CD4-positive, alpha-beta T cell treated with Interleukin-12 subunit alpha and Interleukin-12 subunit beta, for 1 hour (primary cell): ENCODE measurements at places on chromosomes 2 and 18.
A peak's percentile ranks its signal among the peaks of the same experiment; 100 is the strongest.

DNA sequence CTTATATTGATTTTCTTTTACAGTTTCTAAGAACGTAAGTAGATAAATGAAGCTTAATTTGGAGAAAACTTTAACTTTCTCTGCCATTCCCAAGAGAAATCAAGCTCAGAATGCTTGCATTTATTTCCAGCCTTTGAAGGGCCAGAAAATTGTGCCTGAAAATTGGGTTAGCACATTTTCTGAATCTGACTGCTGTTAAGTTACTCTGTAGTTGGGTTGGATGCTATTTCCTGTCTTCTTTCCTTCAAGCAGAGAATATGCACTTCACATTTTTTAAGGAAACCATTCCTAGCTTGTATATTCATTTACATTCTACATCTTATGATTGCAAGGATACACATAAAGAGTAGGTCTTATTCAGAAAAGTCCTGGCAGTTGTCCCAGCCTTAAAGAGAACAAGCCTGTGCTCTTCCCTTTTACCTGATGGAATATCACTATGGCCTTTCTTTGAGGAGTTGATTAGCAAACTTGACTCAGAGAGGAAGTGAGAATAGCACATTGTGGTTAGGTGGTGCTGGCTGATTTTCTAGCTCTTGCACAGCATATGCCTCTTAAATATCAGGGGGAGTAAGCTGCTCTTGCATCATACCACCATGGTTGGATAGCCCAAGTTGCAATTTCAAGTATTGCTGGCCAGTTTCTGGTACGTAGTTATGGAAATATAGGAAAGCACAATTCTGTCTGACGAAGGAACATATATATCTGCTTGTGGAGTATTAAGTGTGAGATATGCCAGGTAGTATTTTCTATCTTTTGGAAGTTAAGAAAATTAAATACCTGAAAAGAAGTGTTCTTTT is 133.7 kb downstream of the COMMD1 start:
- DNase-seq, result peak; percentile 16

DNA sequence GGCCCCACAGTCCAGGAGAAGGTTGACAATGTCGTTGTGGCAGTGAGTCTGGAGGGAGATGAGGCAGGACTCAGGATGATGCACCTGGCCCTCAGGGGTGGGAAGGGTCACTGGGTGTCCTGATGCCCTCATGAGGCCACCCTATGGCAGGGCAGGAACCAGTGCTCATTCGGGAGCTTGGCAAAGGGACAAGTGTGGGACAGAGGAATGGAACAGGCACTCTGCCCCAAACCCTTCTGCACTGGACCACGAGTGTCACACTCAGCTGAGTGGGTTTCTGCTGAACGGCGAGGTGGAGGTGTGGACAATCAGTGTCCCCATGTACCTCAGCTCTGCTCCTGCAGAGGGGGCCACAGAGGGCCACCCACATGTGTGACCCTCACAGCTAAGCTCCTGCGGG is 32.0 kb downstream of the ANKMY1 start:
- DNase-seq, result no peak

DNA sequence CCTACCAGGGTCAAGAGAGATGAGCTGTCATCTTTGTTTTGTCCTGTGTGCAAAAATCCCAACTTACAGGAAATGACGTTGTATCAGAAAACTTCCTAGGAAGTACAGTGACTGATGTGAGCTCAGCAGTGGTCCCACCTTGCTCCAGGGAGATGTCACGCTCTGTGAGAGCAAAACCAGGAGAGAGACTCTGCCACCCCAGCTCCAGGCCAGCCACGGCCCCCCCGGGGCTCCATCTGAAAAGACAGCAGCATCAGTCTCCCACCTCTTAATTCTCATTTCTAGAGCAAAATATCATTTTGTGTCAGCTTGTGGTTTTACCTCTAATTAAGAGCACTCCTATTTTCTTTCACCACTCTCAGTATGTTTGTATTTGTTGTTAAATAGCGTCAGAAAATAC is 57.5 kb downstream of the MYL12B start:
- DNase-seq, result no peak

- DNase-seq, result no peak
Measured at GRCh38 chr2:170229744-170230143, 51.8 kb downstream of the MYO3B start.

GRCh38 chr18:24248359-24248758 is 109.5 kb downstream of the CABYR start:
- no peak for DNase-seq

DNA sequence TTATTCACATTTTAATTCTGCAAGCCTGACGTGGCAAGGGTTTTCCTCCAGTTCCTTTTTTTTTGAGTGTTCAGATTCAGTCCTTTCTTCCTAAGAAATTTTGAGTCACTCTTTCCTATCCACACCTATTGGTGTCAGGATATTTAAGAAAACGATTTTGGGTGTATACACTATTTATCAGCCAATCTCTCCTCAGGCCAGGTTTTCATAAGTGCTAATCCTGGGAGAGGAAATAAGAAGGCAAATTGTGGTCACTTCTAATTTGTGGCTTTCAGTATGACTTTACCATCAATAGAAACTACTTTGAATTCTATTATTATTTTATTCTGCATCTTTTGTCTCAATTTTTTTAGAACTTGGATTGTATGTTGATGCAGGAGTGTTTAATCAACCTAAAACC is 174.4 kb downstream of the DSEL start:
- DNase-seq, result no peak

DNA sequence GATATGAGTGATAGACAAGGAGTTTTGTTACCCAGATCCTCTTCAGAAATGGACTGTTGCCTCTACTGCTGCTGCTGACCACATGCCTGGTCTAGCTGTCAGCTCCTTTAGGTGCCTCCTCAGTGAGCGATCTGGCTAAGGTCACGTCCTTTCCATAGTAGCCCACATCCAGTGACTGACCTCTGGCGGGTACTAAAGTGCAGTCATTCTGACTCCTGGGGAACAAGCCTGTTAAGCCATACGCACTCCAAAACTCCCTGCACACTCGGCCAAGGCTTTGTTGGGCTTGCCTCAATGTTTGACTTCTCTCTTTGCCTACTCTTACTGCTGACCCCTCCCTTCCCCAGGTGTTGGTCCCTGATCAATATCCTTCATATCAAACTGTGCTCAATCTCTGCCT is 685.2 kb downstream of the IRS1 start:
- no peak for DNase-seq

DNA sequence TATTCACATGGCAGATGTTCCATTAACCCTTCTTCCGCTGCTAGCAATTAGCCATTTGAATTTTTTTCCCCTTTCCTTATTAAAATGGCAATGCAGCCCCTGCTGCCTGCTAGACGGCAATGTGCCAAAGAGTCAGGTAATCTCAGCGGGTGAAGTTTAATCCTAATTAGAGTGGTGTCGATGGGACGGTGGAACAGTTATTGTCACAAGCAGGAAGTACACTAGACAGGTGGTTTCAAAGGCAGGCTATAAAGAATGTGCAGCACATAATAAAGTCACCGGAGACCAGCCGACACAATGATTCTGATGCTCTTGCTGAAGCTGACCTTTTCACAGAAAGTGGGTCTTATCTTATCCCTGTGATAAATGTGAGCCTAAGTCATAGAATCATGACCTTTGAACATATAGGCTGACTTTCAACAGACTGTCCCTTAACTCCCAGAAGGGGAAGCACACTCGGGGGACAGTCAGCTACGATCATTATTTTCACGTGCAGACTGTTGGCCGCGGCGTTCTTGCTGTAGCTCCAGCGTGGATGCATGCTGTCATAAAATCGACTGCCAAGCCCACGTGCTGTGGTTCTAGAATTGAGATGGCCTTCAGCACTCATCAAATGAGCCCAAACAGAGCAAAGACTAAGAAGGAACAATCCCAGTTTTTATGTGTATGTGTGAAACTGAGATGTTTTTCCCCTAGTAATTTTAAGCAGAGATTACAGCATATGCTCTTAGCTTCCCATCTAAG is 926.2 kb upstream of the SOX11 start:
- no peak for DNase-seq

DNA sequence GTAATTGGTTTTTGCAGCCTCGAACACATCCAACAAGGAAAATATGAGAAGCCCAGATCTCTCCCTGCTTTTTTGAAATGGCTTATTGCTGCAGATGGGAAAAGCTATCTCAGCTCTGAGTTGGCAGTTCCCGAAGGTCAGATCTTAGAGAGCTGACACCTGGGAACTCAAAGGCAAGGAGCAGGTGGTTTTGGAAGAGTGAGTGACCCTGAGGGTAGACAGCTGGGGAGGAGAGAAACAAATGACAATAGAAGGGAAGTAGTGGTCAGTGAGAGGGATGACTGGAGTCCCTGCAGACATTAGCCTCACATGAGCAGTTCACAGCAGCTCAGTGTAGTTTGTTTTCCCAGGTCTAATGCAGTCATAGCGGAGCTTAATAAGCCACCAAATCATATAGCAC is 317.9 kb downstream of the STK39 start:
- no peak for DNase-seq

DNA sequence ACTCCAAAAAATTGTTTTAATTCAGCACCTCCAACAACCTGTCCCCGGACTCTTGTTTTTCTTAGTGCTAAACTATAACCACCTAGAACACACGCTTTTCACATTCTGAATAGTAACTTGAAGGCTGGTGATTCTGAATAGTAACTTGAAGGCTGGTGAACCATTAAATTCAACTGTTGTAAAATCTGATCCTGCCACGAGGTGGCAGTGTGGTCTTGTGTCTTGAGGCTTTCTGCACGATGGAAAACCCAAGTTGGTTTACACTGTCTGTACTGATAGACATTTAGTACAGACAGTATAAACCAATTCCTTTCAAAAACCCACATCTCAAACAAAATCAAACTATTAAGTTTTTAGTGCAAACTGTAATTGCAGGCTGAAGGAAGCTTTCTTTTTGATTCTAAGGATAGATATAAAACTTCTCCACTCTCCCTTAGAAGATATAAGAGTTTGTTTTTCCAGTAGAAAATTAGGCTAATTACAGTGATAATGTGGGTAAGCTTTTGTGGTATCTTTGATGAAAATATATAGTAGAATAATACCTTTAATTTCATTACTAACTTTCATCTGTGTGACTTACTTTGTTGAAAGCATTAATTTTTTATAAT is 57.6 kb downstream of the VAPA start:
- DNase-seq, result peak; percentile 72

DNA sequence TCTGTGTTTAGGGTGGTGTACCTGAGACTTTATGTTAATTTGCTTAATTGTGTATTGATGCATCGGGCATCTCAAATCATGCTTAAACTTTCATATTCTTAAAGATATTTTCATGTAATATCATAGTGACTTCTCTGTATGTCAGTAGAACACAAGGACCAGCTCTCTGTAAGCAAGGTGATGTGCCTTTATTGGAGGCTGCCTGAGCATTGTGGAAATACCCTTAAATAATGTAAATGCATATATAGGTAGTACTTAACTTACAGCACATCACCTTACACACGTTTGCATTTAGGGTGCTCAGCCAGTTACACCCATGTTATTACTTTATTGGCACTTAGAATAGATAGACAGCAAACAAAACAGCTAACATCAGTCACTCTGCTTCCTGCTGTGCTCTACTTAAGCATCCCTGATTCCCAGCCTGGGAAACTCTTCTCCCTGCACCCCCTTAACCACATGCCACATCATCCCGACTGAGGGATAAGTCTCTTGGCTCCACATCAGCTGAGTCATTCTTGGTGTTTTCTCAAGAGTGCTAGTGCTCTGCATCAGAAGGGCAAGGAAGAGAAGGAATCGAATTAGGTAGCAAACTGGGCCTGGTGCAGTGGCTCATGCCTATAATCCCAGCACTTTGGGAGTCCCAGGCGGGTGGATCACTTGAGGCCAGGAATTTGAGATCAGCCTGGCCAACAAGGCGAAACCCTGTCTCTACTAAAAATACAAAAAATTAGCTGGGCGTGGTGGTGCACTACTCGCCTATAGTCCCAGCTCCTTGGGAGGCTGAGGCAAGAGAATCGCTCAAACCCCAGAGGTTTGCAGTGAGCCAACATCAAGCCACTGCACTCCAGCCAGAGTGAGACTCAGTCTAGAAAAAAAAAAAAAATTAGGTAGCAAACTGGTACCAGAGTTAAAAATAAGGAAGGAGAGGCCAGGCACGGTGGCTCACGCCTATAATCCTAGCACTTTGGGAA is 108.7 kb downstream of the MAP3K20 start:
- no peak for DNase-seq

GRCh38 chr2:11079136-11079824 is 76.0 kb upstream of the SLC66A3 start:
- DNase-seq, result no peak

DNA sequence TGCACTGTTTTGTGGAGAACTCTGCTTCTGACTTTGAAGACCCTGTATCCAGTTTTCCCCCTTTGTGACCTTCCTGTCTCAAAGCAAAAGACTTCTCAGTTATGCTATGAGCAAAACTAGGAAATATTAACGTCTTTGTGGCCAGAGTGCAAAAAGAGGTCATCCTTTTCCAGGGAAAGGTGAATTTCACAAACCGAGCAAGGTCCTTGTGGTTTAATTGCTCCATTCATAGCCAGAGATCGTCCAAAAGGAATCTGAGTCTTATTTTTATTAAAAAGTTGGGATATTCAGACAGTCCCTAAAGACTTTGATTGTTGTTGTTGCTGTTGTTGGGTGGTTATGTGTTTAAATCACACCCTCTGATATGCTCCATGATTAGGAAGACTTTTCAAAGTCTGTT is 77.4 kb downstream of the NAB1 start:
- no peak for DNase-seq

DNA sequence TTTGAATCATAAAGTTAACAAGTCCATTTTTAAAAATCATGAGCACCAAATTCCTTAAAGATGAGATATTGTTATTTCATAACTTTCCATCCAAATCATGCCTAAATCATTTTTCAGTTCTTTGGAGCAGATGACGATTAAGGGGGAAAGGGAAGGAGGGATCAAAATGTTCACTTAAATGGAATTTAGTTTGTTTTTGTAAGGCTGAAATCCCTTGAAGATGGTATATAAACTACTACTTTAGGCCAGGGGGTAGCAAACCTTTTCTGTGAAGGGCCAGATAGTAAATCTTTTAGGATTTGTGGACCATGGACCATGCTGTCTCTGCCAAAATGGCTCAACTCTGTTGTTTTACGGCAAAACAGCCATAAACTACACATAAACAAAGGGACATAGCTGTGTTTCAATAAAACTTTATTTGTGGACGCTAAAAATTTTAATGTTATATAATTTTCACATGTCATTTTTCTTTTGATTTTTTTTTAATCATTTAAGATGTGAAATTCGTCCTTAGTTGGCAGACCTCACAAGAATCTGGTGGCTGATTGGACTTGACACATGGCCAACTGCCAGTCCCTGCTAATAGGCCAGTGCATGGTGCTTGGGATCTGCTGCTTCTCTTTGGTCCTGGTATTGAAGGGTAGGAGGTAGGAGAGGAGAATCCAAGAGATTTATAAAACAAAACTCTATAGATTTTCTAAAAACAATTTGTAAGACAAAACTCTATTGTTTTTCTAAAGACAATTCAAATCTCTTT is 52.0 kb upstream of the RTN4 start:
- DNase-seq, result no peak

- DNase-seq, result no peak
Measured at GRCh38 chr2:37390777-37391176, 46.3 kb downstream of the QPCT start.

- DNase-seq, result no peak
Measured at GRCh38 chr18:59959606-59960005, 59.8 kb downstream of the PMAIP1 start.

- DNase-seq, result no peak
Measured at GRCh38 chr2:176637486-176638166, 368.4 kb downstream of the MTX2 start.

GRCh38 chr2:129752686-129753085 is 226.8 kb upstream of the RAB6C start:
- no peak for DNase-seq

GRCh38 chr2:204635478-204635877 is 90.2 kb downstream of the PARD3B start:
- DNase-seq, result no peak
